Liver (tissue), 10 donors: ENCODE measurements at places on chromosomes 3 and 15.

DNA sequence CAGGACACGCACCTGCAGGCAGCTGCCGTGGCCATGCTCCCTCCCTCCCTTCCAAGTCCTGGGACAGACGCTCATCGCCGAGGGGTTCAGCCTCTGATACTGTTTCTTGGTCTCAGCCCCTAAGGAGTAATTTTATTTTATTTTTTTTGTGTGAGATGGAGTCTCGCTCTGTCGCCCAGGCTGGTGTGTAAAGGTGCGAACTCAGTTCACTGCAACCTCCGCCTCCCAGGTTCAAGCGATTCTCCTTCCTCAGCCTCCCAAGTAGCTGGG, 53.7 kb downstream of the ADAMTS7 start:
- DNase-seq = no peak

DNA sequence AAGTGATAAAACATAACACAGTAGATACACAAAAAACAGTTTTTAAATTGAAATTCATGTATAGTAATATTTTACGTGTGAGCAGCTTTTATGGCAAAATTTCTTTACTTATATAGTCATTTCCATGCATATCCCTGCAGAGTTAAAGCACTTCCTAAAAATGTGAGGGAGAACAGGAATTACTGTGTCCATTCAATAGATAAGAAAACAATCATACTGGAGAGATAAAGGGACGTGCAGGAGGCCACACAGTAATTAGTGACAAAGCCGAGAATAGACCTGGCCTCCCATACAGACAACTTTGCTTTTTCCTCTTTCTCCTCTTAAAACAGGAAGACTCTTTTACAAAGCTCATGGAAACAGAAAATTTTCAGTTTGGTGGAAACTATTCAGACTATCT, 247.5 kb downstream of the CDIN1 start:
- DNase-seq = no peak

DNA sequence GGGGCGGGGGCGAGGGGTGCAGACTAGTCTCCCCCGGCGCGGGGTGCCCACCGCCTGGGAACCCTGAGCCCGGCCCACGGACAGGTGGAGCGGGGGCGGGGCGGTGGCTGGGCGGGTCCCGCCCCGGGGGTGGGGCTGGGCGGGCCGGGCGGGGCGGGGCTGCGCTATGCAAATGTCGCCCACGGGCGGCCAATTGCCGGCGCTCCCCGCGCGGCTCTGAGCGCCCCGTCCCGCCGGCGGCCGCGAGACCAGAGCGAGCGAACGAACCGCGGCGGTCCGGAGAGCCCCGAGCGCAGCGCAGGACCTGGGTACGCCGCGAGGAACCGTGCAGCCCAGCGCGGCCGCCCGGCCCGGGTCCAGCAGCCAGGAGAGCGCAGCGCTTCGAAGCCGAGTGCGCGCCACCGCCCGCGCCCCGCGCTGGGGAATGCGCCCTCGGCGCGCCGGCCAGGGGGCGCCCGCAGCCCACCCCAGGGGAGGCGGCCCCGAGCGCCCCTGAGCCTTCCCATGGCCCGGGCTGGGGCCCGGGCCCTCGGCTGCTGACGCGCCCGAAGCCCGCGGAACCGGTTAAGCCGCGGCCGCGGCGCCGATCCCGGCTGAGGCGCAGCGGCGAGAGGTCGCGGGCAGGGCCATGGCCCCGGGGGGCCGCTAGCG, at the start of gene SEMA3F:
TSS of gene SEMA3F (plus strand) at position 485 of the 651 bp plus-strand sequence. CDS start 4,299 bp downstream, outside the sequence.
- peak; percentile 72 for DNase-seq

- no peak for DNase-seq
Observed at GRCh38 chr3:16178628-16178988, 4.1 kb downstream of the GALNT15 start.

- DNase-seq = no peak
Observed at GRCh38 chr3:43316783-43317460, 30.6 kb downstream of the SNRK start.

- no peak for DNase-seq
Observed at GRCh38 chr3:16759227-16759903, 125.4 kb upstream of the PLCL2 start.

GRCh38 chr15:59699810-59700431, 10.8 kb upstream of the BNIP2 start:
- DNase-seq = no peak

GRCh38 chr3:64642327-64643151, 45.3 kb downstream of the ADAMTS9 start:
- DNase-seq = no peak
